ENCODE measurements at places on chromosomes 11 and 22.

GRCh38 chr22:30754971-30755758 lies 60.5 kb downstream of the OSBP2 start:
- DNase-seq = peak; percentile 95

GRCh38 chr22:49885281-49885680 lies 31.6 kb downstream of the ZBED4 start:
- DNase-seq = no peak

DNA sequence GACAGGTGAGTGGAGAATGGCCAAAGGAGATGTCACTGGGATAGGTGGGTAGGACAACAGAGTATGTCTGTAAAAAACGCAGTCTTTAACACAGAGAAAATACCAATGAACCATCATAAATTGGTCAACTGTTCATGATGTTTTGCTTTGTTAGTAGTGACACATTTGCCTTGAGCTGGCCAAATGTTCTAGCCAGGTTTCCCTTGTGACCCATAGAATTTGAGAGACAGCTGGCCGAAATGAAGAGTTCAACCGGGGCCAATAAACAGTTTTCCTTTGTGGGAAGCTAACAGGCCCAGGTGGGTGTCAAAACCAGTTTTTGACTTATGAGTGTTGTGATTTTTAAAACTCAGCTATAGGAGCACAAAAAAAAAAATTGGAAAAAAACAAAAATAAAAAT lies 116.6 kb upstream of the BID start:
- no peak for DNase-seq

DNA sequence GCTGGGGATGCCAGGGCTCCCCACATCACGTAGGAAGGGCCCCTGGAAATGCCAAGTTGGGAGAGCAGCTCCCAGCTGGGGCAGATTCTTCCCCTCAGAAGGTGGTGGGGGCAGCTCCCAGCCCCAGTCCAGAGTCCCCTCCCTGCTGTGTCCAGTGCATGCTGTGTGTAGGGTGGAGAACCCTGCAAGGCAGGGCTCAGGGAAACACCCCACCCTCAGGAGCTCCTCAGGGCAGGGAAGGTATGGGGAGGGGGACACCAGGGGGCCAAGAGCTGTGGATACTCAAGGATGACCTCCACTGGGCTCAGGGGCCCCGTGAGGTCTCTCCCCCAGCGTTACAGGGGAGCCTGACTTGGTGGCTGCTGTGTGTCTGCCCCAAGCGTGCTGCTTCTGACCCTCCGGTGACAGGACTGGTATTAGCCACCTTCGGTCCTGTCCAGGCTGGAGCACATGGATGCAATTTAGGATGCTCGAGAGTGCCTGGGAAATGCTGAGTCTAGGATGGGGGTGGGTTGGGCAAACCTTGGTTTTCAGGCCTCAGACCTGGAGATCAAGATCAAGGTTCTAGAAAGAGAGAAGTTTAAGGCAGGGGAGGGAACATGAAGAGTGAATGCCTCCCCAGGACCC lies 16.1 kb upstream of the CABP7 start:
- no peak for DNase-seq

GRCh38 chr11:86251345-86251744 lies 6.8 kb downstream of the EED start:
- DNase-seq = no peak

DNA sequence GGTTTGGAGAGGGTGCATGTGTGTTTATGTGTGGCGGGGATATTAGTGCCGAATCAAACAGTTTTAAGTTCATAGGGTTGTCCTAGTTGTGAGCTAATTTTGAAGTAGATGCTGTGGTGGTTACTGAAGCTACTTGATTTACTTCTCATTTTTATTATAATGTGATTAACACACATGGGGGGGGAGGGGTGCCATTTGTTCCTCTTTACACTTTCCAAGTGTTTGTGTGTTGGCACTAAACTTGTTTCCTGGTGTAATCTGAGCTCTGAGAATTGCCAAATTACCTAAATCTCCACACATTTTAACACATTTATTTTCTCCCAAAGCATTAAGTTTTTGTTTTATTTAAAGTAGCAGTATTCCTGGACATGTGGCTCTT lies 60.1 kb downstream of the ZNRF3 start:
- DNase-seq = no peak

DNA sequence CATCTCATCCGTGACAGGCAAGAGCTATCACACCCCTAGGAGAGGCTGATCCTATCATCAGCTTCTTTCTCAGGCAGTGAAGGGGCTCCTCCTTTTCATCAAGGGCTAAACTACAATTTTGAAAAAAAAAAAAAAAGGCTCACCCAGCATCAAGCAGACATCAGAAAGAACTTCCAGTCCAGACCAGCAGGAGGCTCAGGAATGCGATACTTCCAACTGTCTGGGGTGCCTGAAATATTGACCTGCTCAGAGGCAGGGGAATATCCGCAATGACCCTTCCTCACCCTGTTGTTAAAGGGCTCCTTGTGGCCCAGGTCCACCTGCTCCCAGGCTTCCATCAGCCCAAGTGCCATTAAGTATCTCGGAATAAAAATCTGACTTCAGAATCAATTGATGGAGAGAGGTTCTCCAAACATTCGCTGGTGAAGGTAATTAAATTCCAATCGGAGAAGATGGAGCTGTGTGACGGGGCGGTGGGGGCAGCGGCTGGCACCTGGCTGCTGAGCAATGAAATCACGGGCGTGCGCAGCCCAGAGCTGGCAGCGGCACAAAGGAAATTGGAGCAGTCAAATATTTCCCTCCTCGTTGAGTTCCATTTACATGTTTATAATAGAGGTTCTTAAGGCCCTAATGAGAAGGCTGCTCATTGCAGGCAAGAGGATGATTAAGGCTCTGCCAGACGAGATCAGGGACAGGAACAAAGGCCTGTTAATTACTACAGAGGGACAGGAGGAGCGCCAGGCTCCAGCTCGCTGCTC lies 69.0 kb upstream of the THY1 start:
- peak; percentile 21 for DNase-seq

- DNase-seq = peak; percentile 82
Measured at GRCh38 chr22:28019881-28020861, 101.1 kb upstream of the PITPNB start.

- peak; percentile 83 for DNase-seq
Measured at GRCh38 chr22:30205281-30206115, 41.1 kb downstream of the LIF start.

DNA sequence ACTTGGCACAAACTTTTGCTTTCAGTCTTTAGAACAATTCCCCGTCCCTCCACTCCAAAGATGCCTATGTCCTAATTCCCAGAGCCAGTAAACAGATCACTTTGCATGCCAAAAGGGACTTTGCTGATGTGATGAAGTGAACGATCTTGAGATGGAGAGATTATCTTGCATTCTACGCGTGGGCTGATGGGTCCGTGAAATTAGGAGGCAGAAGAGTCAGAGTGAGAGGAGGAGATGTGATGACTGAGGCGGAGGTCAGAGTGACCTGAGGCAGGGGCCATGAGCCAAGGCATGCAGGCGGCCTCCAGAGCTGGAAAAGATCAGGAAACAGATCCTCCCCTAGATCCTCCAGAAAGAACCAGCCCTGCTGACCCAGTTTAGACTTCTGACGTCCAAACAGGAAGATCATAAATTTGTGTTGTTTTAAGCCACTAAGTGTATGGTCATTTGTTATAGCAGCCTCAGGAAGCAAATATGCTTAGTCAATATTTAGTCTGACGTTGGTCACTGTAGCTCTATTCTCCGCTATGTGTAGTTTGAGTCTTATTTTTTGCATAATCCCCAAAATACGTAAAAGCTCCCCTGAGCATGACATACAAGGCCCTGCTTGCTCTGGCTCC lies 76.0 kb upstream of the TIMP3 start:
- no peak for DNase-seq

- DNase-seq = no peak
Measured at GRCh38 chr11:104573441-104573990, 324.7 kb downstream of the CASP12 start.

DNA sequence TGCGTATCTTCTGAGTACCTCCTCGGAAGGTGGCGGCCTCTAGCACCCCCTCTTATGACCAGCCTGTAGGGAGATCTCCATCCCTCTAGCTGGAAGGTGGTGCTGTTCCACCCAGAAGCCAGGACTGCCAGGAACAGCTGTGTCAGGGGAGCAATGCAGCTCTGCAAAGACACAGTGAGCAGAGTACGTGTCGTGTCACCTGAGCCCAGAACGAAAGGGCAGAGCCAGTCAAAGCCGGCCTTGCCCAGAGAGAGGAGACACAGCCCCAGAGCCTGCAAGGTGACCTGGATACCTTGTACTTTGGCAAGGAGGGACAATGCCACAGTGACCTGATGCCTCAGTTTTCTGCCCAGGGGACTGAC lies 18.7 kb upstream of the IGSF9B start:
- DNase-seq = no peak

GRCh38 chr11:48001438-48002021 lies 21.2 kb downstream of the PTPRJ start:
- DNase-seq = peak; percentile 42

GRCh38 chr22:25829808-25830777 lies 88.1 kb downstream of the MYO18B start:
- DNase-seq = no peak

DNA sequence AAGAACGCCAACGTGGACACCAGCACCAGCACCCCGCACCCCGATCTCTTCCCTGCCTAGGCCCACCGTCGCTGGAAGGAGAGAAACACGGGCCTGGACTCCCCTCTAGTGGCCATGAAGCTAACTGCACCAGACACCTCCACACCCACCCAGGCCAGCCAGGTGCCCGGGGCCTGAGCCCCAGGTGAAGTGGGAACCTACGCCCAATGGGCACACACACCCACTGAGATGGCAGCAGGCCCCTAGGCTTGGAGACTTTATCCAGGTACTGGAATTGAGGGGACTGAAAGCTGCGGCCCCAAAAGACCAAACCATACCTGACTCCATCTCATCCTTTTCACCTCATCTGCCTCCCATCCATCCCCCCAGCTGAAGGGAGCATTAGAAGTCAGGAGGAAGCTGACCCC lies 81.0 kb downstream of the BUD13 start:
- DNase-seq = peak; percentile 75

DNA sequence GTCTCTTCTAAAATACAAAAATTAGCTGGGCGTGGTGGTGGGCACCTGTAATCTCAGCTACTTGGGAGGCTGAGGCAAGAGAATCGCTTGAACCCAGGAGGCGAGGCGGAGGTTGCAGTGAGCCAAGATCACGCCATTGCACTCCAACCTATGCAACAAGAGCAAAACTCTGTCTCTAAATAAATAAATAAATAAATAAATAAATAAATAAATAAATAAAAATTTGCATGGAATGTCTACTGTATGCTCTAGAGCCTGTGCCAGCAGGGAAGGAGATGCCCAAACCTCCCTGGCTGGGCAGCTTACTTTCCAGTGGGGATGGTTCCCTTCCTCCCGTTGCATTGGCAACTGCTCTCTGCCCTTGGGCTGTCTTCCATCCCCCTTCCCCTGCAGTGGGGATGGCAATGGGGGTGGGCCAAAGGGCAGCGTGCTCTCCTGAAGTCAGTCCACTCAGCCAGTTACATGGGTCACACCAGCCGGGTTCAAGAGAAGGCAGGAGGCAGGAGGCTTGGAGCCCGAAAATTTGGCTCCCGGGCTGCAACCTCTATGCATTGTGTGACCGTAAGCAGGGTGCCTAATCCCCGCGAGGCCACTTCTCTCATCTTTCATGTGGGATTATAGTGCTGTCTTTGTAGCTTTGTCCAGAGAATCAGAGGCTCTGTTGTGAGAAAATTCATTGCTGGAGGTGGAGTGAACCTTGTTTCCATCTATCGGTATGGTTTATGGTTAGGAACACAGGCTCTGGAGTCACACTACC lies 1.4 kb upstream of the LRRC10B start:
- DNase-seq = no peak

DNA sequence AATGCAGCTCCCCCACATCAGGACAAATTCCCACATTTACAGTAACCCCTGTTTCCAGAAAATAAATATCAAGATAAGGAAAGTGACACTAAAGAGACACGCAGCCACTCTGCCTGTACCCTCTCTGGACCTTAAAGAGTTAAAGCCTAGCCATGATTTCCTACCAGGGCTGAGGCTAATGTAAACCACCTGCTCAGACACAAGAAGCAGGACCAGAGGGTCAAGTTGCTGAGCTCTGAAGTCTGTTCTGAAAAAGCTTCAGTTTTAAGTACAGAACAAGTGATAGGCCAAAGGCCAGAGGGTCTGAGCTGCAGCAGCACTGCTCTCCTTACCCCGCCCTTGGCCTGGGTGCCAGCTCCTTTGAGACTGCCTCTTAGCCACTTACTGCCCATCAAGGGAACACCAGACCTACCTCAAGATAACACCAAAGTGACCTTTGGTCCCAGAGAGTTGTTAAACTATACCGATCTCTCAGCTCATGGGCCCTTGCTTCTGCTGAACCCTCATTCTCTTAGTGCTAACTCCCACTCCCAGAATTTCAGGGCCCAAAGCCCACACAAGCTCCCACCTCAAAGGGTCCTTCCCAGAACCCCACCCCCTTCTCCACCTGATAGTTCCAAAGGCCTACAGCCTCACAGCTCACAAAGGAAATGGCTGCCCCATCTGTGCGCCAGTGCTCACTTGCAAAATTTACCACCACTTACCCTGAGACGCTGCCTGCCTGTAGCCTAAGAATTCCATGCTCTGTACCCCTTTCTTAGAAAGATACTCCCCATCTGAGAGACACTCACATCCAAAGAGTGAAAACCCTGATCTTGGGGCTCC lies 40.5 kb downstream of the IL18BP start:
- DNase-seq = peak; percentile 41

DNA sequence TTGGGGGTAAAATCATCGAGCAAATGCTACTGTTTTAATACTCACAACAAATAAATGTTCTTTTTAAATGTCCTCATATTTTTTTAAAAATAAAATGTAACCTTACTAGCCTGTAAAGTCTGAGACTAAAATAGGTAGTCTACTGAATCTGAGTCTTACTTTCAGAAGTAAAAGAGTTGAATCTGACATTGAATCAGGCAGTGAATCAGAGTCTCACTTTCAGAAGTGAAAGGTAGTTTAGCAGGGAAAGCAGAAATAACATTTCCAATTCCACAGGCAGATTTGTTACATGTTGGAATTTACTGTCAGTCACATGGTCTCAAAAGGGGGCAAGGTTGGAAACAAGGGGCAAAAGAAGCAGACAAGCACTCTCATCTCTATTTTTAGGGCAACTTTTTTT lies 143.0 kb downstream of the ELP4 start:
- no peak for DNase-seq

- DNase-seq = no peak
Measured at GRCh38 chr11:129699711-129700304, 115.8 kb upstream of the TMEM45B start.

DNA sequence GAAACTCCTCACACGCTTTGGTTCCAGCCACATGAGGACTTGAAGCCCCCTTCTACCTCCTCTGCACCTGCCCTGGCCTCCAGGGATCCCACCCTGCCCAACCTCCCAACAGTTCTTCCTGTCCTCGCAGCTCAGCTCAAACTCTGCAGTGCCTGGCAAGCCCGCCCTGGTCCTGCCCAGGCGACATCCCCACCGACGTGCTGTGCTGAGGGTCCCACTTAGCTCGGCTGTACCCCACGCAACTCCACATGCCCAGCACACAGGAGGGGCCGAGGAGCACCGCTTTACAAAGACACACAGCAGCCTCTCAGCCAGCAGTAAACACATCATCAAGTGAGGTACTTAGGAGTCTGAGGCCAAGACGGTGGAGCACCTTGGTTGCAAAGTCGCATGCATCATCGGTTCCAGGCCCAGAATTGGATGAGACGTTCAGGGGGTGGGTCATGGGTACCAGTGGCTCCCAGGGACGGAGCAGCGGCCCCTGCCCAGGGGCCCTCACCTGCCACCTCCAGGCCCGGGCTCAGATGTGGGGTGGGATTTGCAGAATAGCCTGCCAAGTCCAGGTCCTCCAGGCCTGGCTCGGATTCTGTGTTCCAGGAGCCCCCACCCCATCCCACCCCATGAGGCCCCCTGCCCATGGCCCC lies 72.6 kb downstream of the CELSR1 start:
- no peak for DNase-seq
